ENCODE measurements at places on chromosomes 2 and 18.

GRCh38 chr2:74004212-74005182, 19.8 kb downstream of the TET3 start:
- DNase-seq = no peak

GRCh38 chr2:186559370-186559769, 30.5 kb upstream of the ITGAV start:
- DNase-seq = no peak

DNA sequence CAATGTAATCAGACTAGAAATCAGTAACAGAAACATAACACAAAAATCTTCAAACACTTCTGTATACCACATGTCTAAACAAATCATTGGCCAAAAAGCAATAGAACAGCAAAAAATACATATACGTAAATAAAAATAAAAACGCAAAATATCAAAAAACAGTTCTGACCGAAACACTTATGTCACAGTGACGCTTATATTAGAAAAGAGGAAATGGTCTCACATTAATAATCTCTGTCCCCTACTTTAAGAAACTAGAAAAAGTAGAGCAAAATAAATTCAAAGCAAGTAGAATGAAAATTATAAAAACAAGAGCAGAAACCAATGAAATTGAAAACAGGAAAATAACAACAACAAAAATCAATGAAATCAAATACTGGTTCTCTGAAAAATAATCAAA, 41.9 kb downstream of the TMEM131 start:
- no peak for DNase-seq

- no peak for DNase-seq
Observed at GRCh38 chr18:46916551-46917107, 678 bp downstream of the PIAS2 start.

DNA sequence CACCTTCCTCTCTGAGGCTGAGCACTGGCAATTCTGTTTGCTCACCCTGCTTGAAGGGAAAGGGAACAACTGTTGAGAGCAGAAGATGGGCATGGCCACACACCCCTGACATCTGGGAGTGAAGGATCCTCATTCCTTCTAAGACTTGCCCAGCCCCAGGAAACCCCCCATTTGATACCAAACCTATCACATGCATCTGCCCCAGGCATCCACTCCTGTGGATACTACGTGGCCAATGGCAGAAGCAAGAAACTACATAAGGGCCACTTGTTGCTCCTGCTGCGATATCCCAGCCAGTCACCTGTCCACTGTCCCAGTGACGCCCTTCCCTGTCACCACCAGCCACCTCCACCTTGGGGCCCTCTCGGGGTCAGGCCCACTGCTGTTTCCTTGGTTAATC, 185.2 kb downstream of the SMAD2 start:
- DNase-seq = no peak

DNA sequence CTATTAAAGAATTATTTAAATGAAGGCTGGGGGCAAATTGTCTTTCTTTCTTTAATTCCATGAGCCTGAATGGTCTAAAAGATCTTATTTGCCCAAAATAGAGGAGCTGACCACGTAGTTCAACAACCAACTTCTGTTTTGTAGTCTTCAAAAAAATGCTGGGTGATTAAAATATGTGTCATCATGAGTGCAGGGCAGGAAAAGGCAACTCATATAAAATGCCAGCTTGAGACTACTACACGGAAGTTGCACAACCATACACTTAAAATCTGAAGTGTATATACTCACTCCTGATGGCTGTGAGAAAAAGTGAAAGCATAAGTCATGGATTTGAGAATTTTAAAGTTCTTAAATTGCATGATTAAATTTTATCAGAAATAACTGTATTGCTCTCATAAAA, 210.9 kb downstream of the DYM start:
- DNase-seq = no peak

- no peak for DNase-seq
Observed at GRCh38 chr2:240178564-240178963, 38.1 kb upstream of the OTOS start.

DNA sequence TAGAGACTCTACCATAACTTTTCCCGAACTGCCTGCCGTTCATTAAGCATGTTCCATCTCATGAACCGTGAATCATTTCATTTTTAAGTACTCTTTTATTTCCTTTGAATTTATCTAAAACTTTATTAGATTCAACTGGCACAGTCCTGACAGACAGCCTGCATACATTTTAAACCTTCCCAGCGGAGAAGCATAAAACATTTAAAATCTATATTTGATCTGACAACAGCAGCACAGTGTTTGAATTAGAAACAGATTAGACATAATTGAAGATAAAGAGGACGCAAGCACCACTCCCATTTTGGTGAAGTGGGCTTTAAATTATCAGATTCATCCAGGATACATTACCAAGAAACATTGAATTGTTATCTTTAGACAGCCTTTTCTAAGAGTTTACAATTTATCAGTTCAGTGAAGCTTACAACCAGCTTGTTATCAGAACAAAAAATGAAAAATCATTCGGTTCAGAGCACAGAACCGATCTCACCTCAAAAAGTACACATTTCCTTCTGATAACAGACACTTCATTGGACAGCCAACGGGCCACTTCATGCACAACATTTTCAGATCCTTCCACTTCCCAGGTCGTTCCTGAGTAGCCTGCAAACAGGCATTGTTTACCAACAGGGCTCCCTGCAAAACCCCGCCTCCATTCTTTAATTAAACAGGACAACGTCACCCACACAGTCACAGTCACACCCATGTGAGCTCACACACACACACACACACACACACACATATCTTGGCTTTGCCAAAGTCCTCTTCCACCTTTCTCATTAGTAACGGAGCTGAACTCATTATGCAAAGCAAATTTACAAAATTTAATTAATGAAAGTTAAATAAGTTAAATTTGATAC, 171.2 kb downstream of the SP3 start:
- DNase-seq = no peak

DNA sequence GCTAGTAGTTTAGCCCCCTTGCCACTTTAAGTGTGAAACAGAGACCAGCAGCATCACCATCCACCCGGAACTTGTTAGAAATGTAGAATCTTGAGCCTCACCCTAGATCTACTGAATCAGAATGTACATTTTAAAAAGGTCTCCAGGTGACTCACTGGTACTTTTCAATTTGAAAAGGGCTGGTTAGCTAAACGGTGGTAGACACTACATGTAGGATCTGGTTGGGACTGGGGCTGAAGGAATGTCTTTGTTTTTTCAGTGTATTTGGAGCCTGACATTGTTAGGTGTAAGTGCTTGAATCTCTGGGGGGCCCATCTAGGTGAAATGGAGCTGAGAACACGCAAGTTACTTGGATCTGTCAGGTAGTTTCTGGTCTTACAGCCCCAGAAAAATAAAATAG, 44.0 kb upstream of the XPO1 start:
- DNase-seq = no peak

DNA sequence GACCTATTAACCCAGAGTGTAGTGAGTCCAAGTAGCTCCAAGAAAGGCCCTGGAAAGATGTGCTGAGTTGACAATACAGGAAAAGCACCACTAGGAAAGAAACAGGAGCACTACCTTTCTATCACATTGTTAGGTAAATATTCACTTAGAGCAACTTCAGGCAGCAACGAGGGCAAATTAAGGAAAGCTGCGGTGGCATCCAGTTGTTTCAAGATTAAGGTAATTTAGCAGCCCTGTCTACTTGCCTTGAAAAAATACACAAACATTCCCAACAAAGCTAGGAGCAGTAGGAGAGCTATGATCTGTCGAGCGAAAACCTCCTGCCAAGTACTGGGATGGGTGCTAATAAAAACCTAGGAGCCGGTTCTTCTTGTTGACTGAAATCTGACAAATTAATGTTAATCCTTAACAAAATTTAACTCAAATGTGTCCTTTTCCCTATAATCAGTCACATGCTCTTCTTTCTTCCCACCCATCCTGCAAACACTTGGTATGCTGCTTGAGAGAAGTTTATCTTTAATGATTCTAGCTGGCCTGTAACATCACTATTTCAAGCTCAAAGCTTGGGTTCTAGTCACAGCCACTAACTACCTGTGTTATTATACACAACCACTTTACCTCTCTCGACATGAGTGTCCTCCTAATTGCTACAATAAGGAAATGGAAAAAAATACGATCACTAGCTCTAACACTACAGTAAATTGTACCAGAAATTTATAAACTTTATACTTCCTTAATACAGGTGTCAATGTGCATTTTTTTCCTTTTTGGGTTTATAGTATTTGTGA, 2.0 kb downstream of the ACAA2 start:
- no peak for DNase-seq

GRCh38 chr2:41895334-41895664, 152.5 kb upstream of the PKDCC start:
- DNase-seq = no peak

DNA sequence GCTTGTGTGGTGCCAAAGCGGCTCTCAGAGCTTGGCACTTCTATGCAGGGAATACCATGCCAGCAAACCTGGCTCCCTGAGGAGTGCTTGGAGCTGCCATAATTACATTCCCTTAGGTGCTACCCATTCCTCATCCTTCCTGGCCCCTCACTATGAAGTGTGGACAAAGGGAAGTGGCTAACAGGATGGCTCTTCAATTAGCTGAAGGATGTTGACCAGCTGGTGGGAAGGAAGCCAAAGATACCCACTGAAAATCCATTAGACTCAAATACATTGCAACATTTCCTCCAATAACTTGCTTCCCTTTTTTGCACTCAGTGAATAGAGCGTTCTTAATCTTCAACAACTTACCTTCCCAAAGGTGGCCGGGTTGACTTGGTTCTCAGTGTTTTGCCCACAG, 8.5 kb downstream of the RFX8 start:
- no peak for DNase-seq

DNA sequence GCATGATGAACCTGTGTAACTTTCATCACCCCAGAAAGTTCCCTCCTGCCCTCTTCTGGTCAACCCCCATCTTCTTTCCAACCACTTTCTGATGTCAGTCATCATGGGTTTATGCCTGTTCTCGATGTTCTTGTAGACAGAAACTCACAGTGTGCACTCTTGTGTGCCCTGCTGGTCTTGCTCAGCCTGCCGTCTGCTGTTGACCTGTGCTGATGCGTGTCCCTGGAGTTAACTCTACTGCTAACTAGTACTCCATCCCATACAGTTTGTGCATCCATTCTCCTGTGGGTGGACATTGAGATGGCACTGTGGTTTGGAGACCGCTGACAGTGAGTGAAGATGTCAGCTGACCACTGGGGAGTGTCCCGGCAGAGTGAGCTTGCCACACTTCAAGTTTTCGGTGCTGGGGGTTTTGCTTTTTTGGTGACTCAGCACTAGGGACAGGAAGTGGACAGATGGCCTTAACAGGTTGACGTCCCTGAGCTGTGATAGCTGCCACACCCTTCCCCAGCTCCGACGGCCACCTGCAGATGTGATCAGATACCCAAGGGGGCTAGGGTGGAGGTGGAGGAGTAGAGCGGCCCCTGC, 14.8 kb downstream of the KLHL29 start:
- no peak for DNase-seq

DNA sequence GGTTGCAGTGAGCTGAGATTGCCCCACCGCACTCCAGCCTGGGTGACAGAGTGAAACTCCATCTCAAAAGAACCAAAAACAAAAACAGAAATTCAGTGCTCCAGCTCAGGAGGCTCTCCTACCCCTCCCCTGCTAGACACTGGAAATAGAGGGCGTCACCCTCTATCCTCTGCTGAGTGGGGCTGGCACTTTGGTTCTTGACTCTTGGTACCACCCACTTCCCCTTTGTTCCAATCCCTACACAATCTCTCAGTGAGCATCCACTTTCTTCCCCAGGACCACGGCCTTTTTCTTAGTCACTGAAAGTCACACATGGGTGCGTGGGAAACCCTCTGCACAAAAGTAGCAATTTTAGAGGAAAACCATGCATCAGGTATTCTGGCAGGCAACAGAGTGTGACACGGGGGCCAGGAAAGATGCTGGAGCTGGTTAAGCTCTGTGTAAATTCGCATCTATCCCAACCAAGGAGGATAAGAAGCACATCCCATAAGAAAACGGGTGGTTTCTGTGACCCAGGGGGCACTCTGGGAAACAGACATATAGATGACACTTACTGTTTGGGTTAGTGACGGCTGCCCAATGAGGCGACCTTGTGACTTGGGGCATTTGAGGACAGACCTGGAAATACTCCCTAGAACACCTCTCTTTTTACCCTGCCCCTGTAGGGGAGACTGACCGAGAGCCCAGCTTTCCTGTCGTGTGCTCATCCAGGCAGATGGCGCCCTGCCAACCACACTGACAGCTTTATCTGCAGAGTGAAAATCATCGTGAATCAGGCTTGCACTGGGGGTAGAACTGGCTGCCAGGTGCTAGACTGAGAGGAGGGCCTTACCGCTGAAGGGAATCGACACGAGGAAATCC, 7.7 kb downstream of the HJURP start:
- no peak for DNase-seq

All from activated T-cell treated with anti-CD3 and anti-CD28 coated beads for 48 hours (primary cell).